ENCODE measurements at places on chromosomes 3 and 15.
A peak's percentile ranks its signal among the peaks of the same experiment; 100 is the strongest.

- no peak for DNase-seq
Observed at GRCh38 chr3:41907330-41908073, 54.4 kb downstream of the ULK4 start.

DNA sequence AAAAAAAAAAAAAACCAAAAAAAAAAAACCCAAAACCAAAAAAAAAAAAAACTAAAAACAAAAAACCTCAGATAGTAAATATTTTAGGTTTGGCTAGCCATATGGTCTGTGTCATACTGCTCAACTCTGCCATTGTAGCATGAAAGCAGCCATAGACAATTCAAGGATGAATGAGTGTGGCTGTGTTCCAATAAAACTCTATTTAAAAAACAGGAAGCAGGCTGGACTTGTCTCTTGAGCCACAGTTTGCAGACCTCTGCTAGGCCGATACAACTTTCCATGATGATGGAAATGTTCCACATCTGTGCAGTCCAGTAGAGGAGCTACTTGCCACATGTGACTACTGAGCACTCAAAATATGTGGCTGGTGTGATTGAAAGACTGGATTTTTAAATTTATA is 11.1 kb downstream of the EFCAB12 start:
- no peak for DNase-seq

- DNase-seq, result no peak
Observed at GRCh38 chr15:91930092-91930491, 76.6 kb downstream of the SLCO3A1 start.

DNA sequence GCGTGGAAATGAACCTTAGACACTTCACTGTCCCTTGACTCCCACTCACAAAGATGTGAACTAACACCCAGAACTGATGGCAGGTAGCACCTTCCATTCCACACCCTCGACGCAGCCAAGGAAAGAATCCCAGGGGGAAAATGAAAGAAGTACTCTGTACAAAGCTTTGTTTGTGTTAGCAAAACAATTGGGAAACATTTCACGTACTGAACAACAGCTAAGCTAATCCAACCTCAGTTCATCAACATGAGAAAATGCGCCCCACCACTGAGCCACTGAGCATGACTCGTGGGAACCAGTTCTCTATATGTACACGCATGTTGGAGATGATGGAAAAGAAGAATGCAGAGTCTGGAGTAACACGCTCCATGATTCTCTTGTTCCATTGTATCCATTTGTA is 32.0 kb downstream of the CORO2B start:
- DNase-seq, result no peak

DNA sequence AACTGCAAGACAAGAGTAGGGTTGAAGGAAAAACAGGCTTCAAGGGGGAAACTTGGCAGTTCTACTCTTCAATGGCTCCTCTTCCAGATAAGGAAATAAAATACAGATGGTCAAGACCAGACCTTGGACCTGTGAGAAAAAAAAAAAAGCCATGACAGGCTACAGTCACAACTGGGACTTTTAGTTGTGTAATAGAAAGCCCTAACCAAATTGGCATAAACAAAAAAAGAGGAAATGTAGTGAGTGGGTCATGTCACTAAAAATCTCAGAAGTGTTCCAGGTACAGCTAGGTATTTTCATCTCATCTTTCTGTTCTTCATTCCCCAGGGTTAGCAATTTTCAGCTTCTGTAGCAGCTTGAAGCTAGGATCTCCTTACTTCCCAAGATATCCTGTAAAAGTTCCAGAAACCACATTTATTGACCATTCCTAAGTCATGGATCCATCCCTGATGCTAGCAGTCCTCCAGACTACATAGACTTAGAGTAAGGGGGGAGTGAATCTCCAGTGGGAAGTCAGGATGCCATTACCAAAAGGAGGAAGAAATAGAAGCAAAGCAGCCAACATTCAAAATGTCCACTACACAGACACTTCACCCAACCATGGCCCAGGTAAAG is 61.0 kb upstream of the CSTA start:
- DNase-seq, result no peak

- DNase-seq, result no peak
Observed at GRCh38 chr15:58355382-58355971, 76.3 kb upstream of the LIPC start.

DNA sequence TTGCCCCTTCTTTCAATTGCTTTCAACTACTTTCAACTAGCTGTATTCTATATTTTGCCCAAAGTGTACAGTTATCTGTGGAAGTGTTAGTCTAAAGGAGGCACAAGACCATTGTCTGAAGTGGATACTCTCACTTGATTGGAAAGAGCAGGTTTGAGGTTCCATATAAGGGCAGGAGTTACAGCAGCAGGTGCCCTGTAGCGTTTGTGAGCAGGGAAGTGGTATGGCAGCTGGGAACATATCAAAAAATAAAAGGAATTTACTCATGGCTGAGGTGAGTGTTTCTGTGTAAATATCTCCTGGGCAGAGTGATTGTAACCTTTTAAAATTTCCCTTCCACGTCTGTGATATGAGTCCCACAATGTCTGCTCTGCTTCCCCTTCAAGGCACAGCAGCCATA is 38.5 kb upstream of the DNAJC13 start:
- DNase-seq, result no peak

DNA sequence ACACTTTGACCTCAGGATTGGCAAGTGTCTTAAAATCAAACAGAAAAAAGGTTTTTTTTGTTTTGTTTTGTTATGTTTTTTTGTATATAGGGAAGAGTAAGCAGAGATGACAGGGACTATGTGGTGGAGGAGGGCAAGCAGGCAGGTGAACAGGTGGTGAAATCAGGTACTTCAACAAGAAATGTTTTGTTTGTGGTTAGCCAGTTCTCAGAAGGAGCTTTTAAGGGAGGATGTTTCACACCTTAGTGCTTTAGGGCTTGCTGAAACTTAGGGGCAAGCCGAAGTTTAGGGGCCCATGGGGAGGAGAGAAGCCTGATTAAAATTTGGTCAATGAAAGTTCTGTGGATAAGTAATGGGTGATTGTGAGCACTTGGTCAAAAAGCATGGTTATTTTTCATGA is 370.7 kb upstream of the SLCO3A1 start:
- DNase-seq, result no peak

DNA sequence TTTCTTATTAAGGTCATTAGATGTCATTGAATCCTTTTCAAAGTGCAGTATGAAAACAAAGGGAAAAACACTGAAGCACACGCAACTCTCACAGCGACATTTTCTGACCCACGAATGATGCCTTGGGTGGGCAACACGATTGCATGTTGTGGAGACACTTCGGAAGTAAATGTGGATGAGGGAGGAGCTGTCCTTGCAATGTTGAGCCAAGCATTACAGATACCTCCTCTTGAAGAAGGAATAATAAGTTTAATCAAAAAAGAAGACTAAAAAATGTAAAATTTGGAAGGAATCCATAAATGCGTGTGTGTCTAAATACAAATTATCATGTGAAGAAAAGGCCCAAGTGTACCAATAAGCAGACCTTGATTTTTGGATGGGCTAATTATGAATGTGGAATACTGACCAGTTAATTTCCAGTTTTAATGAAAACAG is 16.9 kb downstream of the THBS1 start:
- no peak for DNase-seq

DNA sequence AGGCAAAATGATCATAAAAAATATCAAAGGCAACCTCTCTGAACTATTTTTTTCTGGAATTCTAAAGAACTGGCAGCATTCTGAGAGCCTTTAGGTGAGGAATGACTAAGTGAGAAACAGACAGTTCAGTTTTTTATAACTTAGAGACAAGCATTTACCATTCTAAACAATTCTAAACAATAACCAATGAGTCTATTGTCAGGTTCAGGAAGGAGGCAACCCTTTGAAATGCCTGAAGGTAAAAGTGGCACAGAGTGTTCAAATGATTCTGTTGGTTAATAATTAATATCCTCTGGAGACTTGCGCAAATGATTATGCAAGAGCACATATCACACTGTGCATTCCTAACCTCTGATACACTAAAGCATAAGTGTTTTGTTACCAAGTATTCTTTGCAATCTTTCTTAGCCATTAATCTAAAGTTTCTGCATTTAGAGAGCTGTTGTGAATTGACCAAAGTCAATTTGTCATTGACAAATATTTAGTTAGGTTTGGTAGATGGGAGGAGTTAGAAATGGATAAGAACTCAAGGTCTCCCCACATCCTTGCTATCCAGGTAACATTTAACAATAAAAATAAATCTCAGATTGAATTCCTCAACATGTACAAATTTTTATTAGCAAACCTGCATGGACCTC is 9.2 kb upstream of the TGFBR2 start:
- DNase-seq, result no peak

- DNase-seq, result no peak
Observed at GRCh38 chr3:136385457-136385856, 135.3 kb downstream of the PCCB start.

- no peak for DNase-seq
Observed at GRCh38 chr3:40185029-40185695, 124.3 kb upstream of the EIF1B start.

- DNase-seq, result no peak
Observed at GRCh38 chr15:88391700-88392099, 75.5 kb downstream of the MRPL46 start.

DNA sequence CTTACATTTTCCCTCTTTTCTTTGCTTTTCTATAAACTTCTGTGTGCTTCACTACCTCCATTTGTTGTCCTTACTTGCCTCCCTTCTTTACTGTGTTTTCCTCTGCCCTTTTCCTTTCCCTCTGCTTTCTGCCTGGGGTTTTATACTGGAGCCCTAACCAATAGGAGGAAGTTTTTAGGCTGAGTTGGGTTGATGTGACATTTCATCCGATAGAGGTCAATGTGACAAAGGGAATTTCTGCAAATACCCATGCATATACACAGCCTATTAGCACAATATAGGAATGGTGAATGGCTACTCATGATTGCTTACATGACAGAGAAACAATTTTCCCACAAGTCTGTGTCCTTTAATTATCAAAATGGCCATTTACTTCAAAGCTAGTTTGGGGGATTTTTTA is 153.0 kb upstream of the ARPP21 start:
- no peak for DNase-seq

- DNase-seq, result no peak
Observed at GRCh38 chr3:89098173-89098572, 9.2 kb upstream of the EPHA3 start.

DNA sequence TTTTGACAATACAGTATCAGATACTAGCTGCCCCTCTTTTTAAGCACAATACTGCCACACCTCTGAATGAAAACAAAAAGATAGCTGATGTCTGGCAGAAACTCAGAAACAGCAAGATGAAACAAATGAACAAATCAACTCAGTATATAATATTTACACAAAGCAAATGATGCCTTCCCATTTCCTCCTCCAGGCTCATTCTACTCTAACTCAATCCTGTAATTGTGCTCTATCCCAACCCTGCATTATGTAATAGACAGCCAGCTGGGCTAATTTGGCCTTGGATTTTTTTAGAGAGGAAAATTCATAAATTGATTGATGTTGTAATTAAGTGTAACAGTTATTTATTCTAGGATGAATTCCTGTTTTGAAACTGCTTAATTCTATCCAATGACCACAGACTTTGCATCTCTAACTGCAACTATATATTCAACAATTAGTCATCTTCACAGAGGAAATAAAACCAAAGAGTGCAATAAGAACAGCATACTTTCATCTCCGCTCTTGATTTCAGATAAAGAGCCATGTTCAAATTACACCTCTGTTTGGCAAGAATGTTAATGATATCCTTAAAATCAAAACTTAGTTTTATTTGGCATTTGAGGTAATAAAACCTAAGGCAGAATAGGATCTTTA is 6.1 kb downstream of the ATG3 start:
- no peak for DNase-seq

- no peak for DNase-seq
Observed at GRCh38 chr3:120033596-120033995, 60.7 kb downstream of the GSK3B start.

GRCh38 chr3:71681224-71681668 is 44.0 kb downstream of the EIF4E3 start:
- DNase-seq, result peak; percentile 41

DNA sequence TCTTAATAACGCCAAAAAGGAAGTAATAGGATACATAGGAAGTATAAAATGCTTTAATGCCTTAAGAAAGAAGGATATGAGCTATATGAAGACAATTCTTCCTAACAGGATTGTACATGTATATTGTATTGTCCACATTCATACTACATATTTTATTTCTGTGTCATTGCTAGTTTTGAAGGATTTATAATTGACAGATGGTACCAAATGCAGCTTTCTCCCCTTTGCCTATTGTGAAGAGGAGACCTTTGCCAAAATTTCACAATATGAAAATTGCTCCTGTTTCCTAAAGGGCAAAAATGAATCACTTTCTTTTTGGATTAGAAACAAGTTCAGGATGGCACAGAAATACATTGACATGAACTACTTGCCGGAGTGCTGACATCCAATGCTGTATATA is 34.8 kb upstream of the EOMES start:
- DNase-seq, result no peak

DNA sequence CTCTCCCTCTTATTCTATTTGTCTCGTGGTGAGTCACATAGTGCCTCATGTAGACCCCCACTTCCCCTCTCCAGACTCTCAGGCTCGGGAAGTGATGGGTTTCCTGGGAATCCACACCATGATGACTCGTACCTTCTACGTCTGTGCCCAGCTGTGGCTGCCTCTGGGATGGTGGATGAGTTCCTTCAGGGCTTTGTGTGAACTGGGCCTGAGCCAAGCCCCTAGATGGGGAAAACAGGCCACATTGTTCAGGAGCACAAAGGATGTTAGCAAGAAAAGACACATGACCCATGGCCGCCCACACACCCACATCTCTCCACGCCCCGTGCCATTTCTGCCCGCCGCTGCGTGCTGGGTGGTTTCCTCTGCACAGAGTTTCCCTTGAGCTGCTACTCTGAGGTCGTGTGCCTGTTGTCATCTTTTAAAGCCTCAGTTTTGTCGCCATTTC is 10.5 kb downstream of the ISG20 start:
- peak; percentile 70 for DNase-seq

- no peak for DNase-seq
Observed at GRCh38 chr3:45748068-45748467, 48.3 kb downstream of the SLC6A20 start.

GRCh38 chr15:79923079-79923514 is 26.3 kb upstream of the MTHFS start:
- peak; percentile 75 for DNase-seq

DNA sequence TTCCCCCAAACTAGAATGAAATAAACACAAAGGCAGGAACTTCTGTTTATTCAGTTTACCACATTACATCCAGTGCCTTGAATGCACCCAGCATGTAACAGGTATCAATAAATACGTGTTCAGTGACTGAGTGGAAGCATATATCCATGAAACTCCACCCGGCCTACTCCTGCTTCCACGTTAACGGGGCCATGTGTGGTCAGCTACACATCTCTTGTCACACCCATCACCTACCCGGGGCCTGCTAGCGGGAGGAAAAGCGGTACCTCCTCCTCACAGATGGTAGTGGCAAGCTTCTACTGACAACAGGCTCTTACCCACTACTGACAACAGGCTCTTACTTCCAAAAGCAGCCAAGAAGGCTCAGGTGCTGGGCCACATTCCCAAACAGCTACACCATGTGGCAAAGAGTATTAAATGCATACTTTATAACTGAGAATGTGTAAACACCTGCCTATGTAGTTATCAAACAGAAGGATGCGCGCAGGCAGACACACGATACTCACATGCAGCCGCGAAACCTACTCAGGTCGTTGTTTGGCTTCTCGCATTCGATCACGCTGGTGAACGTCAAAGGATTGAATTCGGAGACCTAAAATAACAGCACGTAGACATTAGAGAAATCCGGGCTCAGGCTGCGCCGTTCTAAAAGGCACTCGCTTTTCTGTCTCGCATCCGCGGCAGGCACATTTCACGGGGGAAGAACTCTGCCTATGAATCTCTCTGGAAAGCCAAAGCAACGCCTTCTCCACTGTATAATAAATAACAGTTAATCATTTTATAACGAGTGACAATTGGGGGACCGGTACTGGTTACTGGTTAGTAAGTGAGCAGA is 127.4 kb downstream of the ATP10A start:
- no peak for DNase-seq
